ENCODE measurements at places on chromosomes 3 and 15.

DNA sequence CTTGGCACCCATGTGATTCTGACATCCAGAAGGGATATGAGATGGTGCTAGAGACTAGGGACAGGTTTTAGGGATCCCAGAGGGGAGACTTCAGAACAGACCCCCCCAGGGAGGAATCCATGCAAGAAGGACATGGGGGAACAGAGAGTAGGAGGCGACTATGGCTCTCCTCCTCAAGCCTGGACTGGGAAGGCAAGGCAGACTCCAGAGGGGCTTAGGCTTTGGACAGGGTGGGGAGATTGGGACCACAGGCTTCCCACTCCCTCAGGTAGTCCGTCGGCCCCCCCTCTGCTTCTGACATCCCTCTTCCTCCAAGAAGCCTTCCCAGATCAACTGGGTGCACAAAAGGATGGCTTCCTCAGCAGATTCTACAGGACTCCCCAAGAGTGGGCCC lies 3.0 kb upstream of the VIPR1 start:
- DNase-seq = peak; percentile 1
- no peak overlapping the region for H3K4me3 ChIP-seq

GRCh38 chr3:123660900-123661299 lies 76.0 kb upstream of the HACD2 start:
- DNase-seq = no peak
- H3K36me3 ChIP-seq = no peaks in the 10 kb centered on the region
- no peak overlapping the region for H3K4me3 ChIP-seq
- H3K27me3 ChIP-seq = no peaks in the 10 kb centered on the region
- no peaks in the 10 kb centered on the region for H3K4me1 ChIP-seq

DNA sequence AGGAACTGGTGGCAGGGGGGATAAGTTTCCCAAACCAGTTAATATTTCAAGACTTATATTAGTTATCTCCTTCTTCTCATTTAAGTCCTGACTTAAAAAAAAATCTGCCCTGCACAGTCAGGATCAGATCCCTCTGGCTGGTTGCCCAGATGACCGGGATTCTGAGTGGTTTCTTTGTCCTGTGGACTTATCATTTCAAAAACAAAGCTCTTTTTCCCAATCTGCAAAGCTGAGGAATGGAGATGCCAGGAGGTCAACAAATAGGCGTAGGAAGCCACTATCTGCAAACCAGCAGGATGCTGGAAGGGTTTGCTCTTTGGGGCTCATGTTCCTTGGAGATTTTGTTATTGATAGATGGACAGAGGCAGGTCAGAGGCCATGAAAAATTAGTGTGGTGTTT lies 5.8 kb downstream of the C3orf20 start:
- H3K27ac ChIP-seq = no peak overlapping the region
- H3K36me3 ChIP-seq = no peaks in the 10 kb centered on the region
- no peak overlapping the region for H3K4me3 ChIP-seq
- H3K4me1 ChIP-seq = peaks cover 4% of the 10 kb centered on the region
- H3K27me3 ChIP-seq = no peaks in the 10 kb centered on the region

DNA sequence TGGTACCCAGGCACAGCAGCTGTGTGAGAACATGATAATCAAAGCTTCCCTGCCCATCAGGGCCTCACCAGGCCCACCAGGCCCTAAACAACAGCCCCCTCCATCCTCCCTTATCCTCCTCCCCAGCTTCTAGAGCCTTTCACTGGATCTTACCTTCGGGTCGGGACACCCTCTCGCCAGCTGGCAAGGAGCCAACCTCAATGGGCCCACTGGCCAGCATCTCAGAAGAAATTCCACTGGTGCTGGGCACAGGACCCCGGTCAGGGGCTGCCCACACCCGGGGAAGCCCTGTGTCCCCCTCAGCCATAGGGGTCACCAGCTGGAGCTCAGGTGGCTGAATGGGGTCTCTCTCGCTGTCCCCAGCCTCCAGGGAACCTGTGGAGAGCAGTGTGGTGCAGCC lies 6.8 kb upstream of the QARS1 start:
- no peak overlapping the region for H3K27ac ChIP-seq
- H3K36me3 ChIP-seq = peaks cover 83% of the 10 kb centered on the region
- no peaks in the 10 kb centered on the region for H3K4me1 ChIP-seq
- no peaks in the 10 kb centered on the region for H3K27me3 ChIP-seq

GRCh38 chr3:55315396-55315795 lies 171.7 kb downstream of the WNT5A start:
- H3K4me1 ChIP-seq = no peaks in the 10 kb centered on the region
- DNase-seq = no peak

GRCh38 chr15:52532427-52532826 lies 3.7 kb upstream of the MYO5A start:
- no peak overlapping the region for H3K27ac ChIP-seq
- no peak overlapping the region for H3K4me3 ChIP-seq
- peaks cover 18% of the 10 kb centered on the region for H3K27me3 ChIP-seq
- peaks cover 15% of the 10 kb centered on the region for H3K4me1 ChIP-seq

DNA sequence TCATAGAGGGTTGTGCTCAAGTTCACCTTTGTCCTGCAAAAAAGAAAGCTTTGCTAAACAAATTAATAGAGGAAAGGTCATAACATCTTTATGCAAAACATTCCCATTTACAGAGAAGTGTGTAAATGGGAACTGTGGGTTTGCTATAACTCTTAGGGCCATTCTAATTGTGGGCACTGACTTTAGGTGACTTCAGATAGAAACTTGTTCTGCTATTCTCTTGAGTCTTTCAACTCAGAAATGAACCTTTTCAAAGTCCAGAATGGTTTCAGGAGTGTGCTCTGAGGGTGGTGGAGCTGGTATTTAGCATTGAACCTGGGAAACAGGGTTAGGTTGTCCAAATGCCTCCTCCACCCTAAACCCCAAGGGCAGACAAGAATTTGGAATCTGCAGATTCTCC lies 34.0 kb downstream of the SPTSSB start:
- no peak overlapping the region for H3K4me3 ChIP-seq
- peaks cover 8% of the 10 kb centered on the region for H3K4me1 ChIP-seq
- H3K27me3 ChIP-seq = peaks cover 4% of the 10 kb centered on the region
- H3K36me3 ChIP-seq = no peaks in the 10 kb centered on the region
- no peak overlapping the region for H3K27ac ChIP-seq
- DNase-seq = no peak

DNA sequence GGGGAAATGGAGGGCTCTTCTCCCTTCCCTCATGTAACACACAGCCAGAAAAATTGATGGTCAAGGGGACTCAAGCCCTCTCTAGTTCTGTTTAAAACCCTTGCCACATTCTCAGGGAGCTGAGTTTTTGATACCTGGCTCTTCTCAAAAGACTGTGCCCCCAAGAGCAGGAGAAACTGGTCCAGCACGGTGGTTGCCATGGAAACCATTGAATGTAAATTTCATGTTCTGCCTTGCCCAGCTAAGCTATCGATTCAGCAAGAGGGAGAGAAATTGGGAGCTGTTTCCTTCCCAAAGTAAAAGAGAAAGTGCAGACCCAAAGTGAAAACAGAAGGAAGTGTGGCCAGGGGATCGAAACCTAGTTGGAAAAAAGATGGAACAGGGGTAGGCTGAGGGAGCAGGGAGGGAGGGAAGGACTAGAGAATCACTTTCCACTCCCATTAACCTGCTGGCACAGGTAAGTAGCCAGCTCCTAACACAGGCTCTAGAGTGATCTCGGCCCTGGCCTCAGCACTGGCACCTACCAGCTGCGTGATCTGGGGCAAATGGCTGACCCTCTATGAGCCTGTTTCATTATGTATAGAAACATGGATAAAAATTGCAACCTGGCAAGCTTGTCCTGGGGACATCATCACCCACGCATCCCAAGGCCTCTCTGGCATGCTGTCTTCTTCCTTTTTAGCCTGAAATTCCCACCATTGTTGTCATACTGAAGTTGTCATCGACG lies 140.9 kb downstream of the TPRA1 start:
- no peak overlapping the region for H3K4me3 ChIP-seq
- no peaks in the 10 kb centered on the region for H3K36me3 ChIP-seq
- no peaks in the 10 kb centered on the region for H3K4me1 ChIP-seq
- no peak overlapping the region for H3K27ac ChIP-seq

DNA sequence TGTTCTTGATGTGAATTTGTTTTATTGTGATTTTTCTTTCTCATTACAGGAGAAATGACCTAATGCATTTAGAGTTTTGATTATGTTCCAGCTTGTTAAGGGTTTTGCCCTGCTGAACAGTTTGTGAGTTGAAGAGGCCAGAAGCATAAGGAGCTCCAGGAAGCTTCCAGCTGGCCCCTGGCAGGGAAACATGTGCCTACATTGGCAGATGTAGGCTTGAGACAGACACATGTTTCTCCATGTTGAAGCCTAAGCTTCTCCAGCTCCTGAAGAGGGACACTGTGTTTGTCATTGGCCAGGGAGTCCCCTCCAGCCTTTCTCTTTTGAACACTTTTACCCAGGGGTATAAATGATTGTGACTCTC lies 88.4 kb downstream of the ASB7 start:
- no peak overlapping the region for H3K4me3 ChIP-seq
- H3K4me1 ChIP-seq = no peaks in the 10 kb centered on the region

DNA sequence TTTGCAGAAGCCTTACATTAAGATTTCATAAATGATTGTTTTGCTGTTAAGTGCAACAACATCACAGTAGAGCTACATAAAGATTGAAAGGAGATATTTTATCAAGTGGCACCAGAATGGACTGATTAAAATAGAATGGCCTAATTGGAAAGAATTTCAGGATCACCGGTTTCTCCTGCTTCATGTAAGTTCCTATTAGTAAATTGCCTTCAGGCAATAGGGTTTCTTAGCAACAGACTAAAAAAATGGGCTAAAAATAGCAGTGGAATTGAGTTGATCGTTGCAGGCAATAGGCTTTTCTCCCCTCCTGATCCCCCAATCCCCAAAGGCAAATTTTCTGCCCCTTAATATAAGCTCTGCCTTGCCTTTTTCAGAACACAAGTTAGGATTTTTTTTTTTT lies 917 bp downstream of the LNP1 start:
- no peak for DNase-seq
- H3K4me1 ChIP-seq = peaks cover 29% of the 10 kb centered on the region
- H3K36me3 ChIP-seq = no peaks in the 10 kb centered on the region
- no peaks in the 10 kb centered on the region for H3K27me3 ChIP-seq
- H3K4me3 ChIP-seq = peak overlapping the region; percentile 91
- H3K27ac ChIP-seq = peak overlapping the region; percentile 86

- H3K4me1 ChIP-seq = peaks cover 42% of the 10 kb centered on the region
- H3K27me3 ChIP-seq = no peaks in the 10 kb centered on the region
- no peak overlapping the region for H3K4me3 ChIP-seq
- H3K36me3 ChIP-seq = no peaks in the 10 kb centered on the region
- DNase-seq = no peak
- no peak overlapping the region for H3K27ac ChIP-seq
These were observed 7.8 kb upstream of the CCR1 start for GRCh38 chr3:46215810-46216414.

- DNase-seq = no peak
- no peak overlapping the region for H3K27ac ChIP-seq
- H3K27me3 ChIP-seq = no peaks in the 10 kb centered on the region
- no peaks in the 10 kb centered on the region for H3K36me3 ChIP-seq
- no peak overlapping the region for H3K4me3 ChIP-seq
These were observed 275.8 kb upstream of the RBMS3 start for GRCh38 chr3:29004885-29005599.

- H3K27me3 ChIP-seq = no peaks in the 10 kb centered on the region
- peak overlapping the region; percentile 24 for H3K4me3 ChIP-seq
- H3K36me3 ChIP-seq = peaks cover 4% of the 10 kb centered on the region
- peaks cover 61% of the 10 kb centered on the region for H3K4me1 ChIP-seq
These were observed 295.1 kb upstream of the PROK2 start for GRCh38 chr3:72080095-72080494.

- no peak for DNase-seq
- no peaks in the 10 kb centered on the region for H3K36me3 ChIP-seq
- no peaks in the 10 kb centered on the region for H3K4me1 ChIP-seq
- H3K27me3 ChIP-seq = peaks cover 17% of the 10 kb centered on the region
- no peak overlapping the region for H3K4me3 ChIP-seq
These were observed 118.1 kb upstream of the SLC6A11 start for GRCh38 chr3:10697918-10698317.

Data from CD14-positive monocyte (primary cell).